Chondrocyte (in vitro differentiated cells): ENCODE measurements at places on chromosomes 16 and 17. TPM values are rescaled to one million over a fixed set of nuclear protein-coding genes. Genes with fewer than 3 reads are reported as not detected.

The UTS2R gene
- not detected in 3 replicates for total RNA-seq

The WNT9B gene
- total RNA-seq, result not detected in 3 replicates

The CCL4L2 gene
- not detected in 3 replicates for total RNA-seq

The WFDC1 gene
- 3.5 to 5.7 TPM (median 5.6 TPM) in 3 replicates for total RNA-seq

The RASD1 gene
- total RNA-seq, result 0.31 to 0.72 TPM (median 0.42 TPM) in 3 replicates

The C1QTNF8 gene
- not detected in 3 replicates for total RNA-seq

The PIPOX gene
- total RNA-seq, result 1.5 to 2.3 TPM (median 2.2 TPM) in 3 replicates

The CBX8 gene
- 4.6 to 8.3 TPM (median 6.1 TPM) in 3 replicates for total RNA-seq

The ITGB3 gene
- 0.85 to 11.4 TPM (median 10.5 TPM) in 3 replicates for total RNA-seq

The SPATA32 gene
- not detected in 3 replicates for total RNA-seq

The TANGO6 gene
- 11.1 to 17.4 TPM (median 13.1 TPM) in 3 replicates for total RNA-seq

The ZFPM1 gene
- total RNA-seq, result 4.4 to 7.6 TPM (median 7.0 TPM) in 3 replicates

The MARVELD3 gene
- 0.39 to 2.4 TPM (median 2.1 TPM) in 3 replicates for total RNA-seq

The KPNB1 gene
- total RNA-seq, result 292 to 306 TPM (median 298 TPM) in 3 replicates

The PTGES3L gene
- total RNA-seq, result 1.2 to 5.7 TPM (median 3.9 TPM) in 3 replicates

The PPP1R27 gene
- total RNA-seq, result not detected in 3 replicates

The TMEM95 gene
- not detected in 3 replicates for total RNA-seq

The CHST4 gene
- total RNA-seq, result not detected in 3 replicates

The RNF135 gene
- 14.7 to 15.7 TPM (median 15.0 TPM) in 3 replicates for total RNA-seq
